ENCODE measurements at places on chromosomes 2 and 18. TPM values are rescaled to one million over a fixed set of nuclear protein-coding genes. Genes with fewer than 3 reads are reported as not detected.

Gene LRRTM4
- not detected for total RNA-seq

Gene CD28
- total RNA-seq: 113 TPM

Gene CCDC148
- total RNA-seq: not detected

Gene GAREM1
- total RNA-seq: 0.13 TPM

Gene LCT
- total RNA-seq: 0.79 TPM

Gene ITGAV
- total RNA-seq: 8.2 TPM

Gene CROCC2
- not detected for total RNA-seq

Gene SFTPB
- not detected for total RNA-seq

Gene MC2R
- not detected for total RNA-seq

Gene THSD7B
- not detected for total RNA-seq

Gene PLGLB1
- total RNA-seq: 20.2 TPM

Gene PAX8
- total RNA-seq: 1.5 TPM

Gene TDRD15
- total RNA-seq: not detected

Gene C2orf15
- 1.6 TPM for total RNA-seq

Gene FAM124B
- 0.71 TPM for total RNA-seq

Gene BMP10
- not detected for total RNA-seq

Gene MAB21L4
- not detected for total RNA-seq

Gene TM4SF20
- not detected for total RNA-seq

Gene CCL20
- 1.4 TPM for total RNA-seq

Gene GPAT2
- 1.7 TPM for total RNA-seq

Gene TRABD2A
- 182 TPM for total RNA-seq

Gene FAM237A
- total RNA-seq: not detected
